ENCODE measurements at places on chromosomes 1 and 21.

- no peak for DNase-seq
Observed at GRCh38 chr1:27689423-27690173, 17.6 kb upstream of the IFI6 start.

- no peak for DNase-seq
Observed at GRCh38 chr21:45220071-45220481, 67.6 kb downstream of the POFUT2 start.

DNA sequence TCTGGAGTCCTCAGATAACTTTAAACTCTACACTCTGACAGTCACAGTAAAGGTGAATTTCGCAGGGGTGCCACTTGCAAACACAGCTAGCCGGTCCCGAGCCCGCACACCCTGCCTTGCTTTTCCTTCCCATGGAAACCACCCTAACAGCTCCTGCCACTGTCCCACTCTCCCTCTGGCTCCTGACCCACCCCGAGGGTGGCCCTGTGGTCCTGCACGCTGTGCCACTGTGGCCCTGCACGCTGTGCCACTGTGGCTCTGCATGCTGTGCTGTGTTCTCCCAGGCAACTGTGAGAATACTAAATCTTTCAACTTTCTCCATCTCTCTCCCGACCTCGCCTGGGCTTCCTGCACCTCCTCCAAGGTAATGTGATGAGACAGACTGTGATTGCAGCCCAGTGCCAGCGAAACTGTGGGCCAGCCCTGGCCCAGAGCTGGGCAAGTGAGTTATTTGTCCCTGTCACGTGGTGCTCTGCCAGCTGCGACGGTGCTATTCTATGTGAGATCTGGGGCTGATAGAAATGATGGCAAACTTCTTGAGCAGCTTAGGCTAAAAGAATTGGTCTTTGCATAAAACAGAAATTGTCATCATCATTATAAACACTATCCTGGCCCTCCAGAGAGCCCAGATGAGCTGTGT is 63.4 kb upstream of the TARBP1 start:
- DNase-seq = no peak

DNA sequence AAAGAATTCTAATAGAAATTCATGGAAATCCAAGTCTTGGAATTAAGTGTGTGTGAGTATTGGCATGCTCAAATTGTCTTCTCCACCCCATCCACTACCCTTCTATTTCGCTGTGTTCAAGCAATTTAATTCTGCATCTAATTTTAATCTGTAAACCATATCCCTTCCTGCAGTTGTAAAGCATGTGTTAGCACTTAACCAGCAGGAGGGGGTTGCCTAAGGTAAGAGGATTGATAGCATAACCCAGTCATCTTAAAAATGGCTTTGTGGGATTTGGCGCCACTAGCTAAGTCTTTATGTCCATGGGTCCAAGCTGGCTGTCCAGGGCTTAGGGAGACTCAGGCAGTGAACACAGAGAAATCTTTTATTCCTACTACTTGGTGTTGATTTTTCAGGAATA is 210.3 kb downstream of the PTPRC start:
- no peak for DNase-seq

DNA sequence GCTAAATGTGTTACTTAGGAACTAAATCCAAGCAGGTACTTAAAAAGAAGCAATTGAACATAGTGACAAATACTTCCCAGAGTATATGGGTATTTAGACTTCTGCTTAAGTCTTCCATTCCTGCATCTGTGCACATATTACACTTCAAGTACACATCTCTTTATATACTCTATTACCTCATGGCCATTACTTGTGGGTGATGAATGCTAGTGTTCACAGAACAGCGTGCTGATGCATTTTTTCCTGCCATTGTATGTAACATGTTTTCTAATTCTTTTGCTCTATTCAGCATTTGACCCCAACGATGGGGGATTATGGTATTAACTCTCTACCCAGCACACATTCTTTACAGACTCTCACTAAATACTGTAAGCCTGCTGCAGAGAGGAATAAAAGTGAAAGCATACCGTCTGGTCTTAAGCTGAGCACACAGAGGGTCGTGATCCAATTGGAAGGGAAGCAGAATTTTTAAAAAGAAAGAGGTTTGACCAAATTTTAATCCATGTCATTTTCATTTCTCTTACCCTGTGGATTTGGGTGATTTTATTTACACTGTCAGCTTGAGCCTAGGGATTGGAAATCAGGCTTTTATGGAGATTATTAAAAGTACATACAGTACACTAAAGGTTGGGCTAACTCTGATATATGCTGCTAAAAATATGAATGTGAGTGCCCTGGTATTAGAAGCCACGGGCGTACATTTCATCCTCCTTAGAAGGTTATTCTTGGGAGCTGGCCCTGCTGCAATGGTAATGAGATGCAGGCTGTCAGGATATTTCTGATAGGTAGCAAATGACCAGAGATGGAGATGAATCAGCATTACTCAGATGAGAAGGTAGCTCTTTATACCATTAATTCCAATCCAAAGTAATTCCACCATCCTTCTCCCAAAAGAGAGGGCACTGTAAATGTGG is 95.5 kb upstream of the PROX1 start:
- DNase-seq = no peak

GRCh38 chr1:98103617-98104285 is 182.9 kb upstream of the DPYD start:
- DNase-seq = no peak

- DNase-seq = no peak
Observed at GRCh38 chr1:107449326-107449725, 308.5 kb downstream of the NTNG1 start.

DNA sequence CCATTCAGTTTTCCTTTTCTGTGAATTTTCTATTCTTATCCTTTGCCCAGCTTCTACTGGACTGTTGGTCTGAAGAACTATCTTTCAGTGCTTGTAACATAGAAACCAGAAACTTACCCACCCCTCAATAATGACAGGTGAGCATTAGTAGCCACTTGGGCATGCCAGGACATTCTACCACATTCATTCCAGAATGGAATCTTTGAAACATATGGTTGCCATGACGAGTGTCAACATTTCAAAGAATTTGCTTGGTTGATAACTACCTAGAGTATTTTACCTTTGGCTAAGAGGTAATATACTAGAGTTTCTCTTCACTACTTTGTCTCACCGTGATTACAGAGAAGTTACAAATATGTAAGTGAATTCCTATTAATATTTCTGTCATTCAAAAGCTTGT is at the start of gene MROH9:
Gene MROH9 (plus strand): TSS at position 304 of the 400 bp plus-strand sequence. CDS start 10,023 bp downstream, outside the sequence.
- DNase-seq = no peak

- peak; percentile 56 for DNase-seq
Observed at GRCh38 chr1:202009326-202010179, 834 bp upstream of the ELF3 start.

GRCh38 chr1:64337926-64338325 is 132.0 kb upstream of the CACHD1 start:
- no peak for DNase-seq

- DNase-seq = no peak
Observed at GRCh38 chr1:236400061-236400603, 6.0 kb downstream of the EDARADD start.

DNA sequence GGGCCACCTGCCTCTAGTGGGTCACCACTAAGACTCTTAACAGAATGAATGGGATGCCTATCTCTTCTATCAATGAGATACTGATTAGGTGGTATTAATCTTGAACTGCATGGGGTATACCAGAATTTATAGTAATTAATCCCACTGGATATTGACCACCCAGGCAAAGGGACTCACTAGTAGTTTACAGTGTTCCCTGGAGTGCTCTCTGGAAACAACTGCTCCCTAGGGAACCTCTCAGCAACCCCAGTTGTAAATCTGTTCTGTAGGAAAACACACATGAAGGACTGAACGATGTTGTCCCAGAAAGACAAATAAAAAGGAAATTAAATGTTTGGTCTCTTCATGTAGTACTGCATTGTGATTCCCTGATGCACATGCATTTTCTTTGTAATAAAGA is 430.5 kb downstream of the HLX start:
- DNase-seq = no peak

- DNase-seq = no peak
Observed at GRCh38 chr1:226598455-226598849, 49.9 kb downstream of the STUM start.

- no peak for DNase-seq
Observed at GRCh38 chr1:37092937-37093336, 58.6 kb upstream of the GRIK3 start.

DNA sequence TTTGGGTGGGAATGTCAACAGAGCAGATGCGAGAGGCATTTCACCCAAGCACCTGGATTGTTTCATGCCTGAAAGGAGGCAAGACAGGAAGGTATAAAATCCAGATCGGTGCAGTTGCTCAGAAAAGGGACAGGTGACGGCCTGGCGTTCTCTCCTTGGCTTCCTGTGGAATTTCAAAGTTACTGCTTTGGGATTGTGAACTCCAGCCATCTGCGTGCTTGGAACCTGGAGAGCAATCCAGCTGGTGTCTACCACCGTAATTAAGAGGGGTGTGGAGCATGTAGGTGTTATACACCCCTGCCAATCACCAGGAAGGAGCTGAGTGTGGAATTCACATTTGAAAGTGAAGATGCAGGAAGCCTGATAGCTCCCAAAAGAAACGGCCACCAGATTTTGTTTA is 286.1 kb downstream of the KIF26B start:
- DNase-seq = no peak

- no peak for DNase-seq
Observed at GRCh38 chr1:58627221-58627620, 50.2 kb upstream of the TACSTD2 start.

GRCh38 chr1:182185842-182186756 is 124.6 kb upstream of the ZNF648 start:
- DNase-seq = no peak

- DNase-seq = no peak
Observed at GRCh38 chr1:17297991-17298390, 10.0 kb upstream of the PADI4 start.

DNA sequence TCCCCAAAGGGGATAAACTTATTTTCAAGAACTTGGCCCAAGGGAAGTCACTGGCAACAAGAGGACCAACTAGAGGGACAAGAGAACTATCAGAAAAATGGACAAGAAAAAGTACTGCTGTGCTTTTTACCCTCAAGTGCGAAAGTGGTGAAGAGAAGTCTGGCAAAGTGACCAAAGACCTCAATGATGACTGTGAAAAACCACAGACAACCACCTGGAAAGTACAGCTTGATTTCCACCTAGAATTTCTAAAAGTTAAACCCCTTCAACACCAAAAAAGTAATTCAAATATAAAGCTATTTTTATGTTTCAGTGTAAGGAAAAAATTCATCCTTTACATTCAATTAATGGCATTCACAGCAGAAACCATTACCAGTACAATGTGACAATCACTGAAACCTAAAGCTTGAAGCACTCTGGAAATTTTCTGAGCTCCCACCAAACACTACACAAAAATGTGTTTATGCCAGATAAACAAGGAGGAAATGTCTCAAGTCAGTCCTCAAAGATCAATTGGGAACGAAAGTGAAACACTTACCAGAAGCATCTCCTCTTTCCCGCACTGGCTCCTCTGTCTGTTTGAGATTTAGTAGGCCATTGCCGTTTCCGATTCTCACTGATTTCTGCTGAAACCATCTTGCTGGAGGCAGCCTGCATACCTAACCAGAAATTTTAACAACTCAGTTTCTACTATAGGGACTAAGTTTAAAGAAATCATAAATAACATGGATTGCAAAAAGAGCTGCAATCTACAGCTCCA is 8.3 kb downstream of the SDE2 start:
- DNase-seq = no peak

DNA sequence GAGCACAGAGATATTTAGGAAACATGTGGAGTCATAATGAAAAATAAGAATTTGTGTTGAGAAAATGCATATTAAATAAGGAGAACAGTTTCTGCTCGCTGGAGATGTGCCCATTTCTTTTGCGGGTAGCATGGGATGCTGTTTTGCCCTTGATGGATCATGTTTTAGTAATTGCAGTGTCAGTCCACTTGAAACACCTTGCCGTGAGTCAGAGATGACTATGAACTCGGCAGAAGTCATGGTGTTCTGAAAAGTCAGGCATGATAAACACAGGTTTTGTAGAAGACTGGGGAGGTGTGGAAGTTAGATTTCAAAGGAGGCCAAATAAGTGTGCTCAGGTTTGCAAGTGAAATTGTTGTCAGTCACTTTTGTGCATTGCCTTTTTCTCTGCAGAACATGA is 315.0 kb upstream of the LRRC7 start:
- no peak for DNase-seq

- no peak for DNase-seq
Observed at GRCh38 chr1:231192620-231193163, 30.8 kb downstream of the TRIM67 start.

- no peak for DNase-seq
Observed at GRCh38 chr21:15061279-15061678, 3.5 kb downstream of the NRIP1 start.

GRCh38 chr1:197961933-197962332 is 44.8 kb downstream of the LHX9 start:
- DNase-seq = no peak

DNA sequence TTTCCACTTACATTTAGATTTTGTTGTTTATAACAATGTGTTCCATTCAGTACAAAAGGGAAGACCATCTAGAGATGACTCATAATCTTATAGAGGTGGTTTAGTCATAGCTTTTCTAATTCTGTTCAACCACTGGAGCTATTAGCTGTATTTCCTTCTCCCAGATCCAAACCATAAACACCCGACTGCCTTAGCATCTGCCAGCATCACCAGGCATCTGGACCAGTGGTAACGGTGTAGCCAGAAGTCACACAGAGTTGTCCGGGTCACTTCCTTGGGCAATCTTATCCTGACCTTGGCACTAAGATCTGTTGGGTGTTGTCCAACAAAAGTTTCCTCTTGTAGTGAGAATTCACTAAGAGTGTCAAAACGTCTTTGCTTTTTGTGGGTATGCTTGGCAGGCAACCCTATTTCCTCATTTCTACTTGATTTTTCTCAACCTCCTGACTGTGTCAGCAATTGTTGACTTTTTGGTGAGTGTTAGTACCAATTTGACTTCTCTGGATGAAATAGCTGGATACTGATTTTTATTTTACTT is 372.1 kb upstream of the B3GALT2 start:
- DNase-seq = no peak

DNA sequence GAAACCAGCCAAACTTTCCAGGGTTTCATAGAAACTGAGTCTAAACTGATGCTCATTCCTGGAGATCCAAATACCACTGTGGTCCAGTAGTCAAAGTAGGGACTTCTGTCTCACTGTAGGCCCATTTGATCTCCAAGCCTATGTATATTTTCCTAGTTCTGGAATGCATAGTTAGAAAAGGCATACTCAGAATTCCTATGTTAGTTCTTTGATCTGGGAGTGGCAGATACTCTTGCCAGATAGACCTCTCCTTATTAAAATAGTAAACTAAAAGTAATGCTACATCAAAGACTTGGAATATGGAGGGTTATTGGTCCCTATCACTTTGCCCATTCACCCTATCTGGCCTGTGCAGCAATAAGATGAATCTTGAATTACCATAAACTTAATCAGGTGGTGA is 10.4 kb upstream of the SGIP1 start:
- DNase-seq = no peak

DNA sequence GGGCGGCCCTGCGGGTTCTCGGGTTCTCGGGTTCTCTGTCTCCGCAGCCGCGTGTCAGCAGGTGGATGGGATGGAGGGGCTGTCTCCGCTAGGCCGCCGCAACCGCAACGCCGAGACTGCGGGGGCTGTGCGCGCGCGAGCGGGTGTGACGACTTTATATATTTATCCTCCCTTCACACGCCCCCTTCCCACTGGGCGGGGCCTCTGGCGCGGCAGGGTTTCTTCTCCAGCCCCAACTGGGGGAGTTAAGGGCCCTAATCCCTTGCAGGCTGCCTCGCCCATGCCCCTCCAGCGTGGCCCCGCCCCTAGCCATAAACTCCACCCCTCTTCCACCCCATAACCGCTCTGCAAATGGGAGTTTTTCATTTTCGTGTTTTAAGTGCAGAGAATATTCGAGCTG is 3.4 kb downstream of the IGSF21 start:
- DNase-seq = no peak
